NCI-H2171 (cell line): ENCODE measurements at places on chromosomes 12 and 14.

DNA sequence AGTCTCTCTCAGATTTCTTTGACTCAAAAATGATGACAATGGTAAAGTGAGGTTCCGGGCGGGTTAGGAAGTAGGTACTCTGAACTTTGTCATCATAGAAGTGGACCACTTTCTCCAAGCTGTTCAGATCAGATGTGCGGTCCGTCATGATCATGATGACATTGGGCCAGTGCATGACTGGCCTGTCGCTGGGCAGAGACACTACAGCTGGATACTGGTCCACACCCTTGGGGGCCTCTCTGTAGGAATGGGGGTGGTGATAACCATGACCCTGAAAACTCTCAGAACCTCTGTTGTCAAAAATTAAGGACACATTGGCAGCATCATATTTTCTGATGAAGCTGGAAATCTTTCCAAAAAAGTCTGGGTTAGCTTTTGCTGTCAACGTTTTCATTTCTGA is 28.2 kb downstream of the KICS2 start:
- no peak for DNase-seq

- DNase-seq, result no peak
These were observed 63.6 kb upstream of the TMEM263 start for GRCh38 chr12:106892075-106892474.

DNA sequence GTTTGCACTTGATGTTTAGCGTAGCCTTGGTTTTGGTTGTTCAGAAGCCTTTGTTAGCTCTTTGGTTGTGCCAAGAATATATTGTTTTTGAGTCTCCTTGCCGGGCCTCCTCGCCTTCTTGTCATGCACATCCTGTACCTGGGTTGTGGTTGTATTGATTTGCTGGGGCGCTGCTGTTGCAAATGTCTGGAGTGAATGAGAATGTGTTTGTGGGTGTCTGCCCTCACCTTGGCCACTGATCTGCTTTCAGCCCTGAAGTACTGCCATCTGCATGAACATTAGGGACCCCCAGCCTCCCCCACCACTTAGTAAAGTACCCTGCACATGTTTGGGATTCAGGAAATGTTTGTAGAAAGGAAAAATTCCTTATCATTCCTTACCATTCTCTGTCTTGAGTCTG is 16.5 kb downstream of the PRKCH start:
- no peak for DNase-seq

DNA sequence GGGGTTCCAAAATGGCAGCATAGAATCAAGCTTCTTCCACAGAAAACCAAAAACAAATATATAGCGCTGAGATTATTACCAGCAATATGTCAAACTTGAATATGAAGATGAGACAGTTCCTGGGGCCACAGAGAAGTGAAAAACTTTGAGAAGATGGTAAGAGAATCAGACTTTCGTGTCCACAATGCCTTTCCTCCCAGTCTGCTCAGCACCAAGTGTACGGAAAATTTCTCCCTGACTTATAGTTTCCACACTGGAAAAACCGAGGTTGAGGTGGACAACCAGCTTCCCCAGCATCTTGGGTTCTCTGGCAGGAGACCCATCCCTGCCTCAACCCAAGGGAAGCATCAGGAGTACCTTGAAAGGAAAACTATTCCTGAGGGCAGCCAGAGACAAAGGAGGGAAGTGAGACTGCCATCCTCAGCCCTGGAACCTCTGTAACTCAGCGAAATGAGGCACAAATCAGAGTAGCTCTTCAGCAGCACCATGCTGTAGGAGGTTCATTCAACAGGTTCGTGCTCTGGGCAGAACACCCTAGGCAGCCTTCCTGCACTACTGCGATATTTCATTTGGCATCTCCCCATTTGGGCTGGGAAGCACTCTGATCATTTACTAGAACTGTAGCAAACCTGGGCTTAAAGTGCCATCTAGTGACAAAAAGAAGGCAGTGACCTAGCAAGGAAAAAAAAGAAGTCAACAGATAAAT is 52.4 kb upstream of the CAPRIN2 start:
- peak; percentile 63 for DNase-seq

DNA sequence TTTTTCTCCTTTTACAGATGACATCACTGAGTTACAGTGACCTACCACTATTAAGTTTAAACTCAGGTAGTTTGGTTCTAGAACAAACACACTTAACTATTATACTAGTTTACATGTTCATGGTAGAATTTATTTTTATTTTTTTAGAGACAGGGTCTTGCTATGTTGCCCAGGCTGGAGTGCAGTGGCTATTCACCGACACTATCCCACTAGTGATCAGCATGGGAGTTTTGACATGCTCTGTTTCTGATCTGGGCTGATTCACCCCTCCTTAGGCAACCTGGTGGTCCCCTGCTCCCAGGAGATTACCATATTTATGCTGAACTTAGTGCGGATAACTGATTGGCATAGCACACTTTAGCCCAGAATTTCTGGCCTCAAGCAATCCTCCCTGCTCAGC is 66.4 kb upstream of the LTA4H start:
- no peak for DNase-seq
